ENCODE measurements at places on chromosomes 3 and 15.

DNA sequence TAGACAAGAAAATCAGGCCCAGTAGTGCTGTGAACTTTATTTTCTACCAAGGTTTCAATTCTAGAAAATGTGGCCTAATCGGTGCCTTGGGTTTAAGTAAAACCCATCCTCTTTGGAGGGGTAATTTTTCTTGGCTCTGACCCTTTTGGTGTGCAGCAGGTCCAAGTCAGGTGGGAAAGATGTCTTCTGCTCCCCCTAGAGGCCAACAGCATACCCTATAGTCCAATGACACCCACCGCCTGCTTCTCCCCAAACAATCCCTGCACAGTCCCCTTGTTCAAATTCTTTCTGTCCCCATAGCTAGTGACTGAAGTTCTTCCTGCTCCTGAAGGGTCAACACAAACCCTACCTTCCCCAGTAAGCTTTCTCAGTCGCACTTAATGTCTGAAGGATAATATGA lies 261.8 kb upstream of the GOLGA6L4 start:
- no peak for DNase-seq

DNA sequence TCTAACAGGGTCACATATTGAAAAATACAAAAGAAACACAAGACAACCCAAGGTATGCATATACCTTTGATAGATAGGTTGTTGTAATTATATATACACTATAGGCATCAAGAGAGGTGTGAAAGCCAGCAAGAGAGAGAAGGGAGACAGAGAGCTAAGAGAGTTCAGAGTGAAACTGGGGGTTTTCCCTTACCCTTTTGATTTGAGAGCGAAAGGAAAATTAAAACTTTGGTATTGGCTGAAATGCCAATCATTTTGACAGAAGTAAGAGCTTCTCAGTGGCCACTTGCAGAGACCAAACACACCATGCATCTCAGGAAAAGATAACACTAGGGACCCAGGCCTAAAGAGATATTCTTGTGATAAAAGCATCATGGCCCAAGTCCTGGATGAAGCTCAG lies 183.6 kb downstream of the SHOX2 start:
- DNase-seq = no peak

- peak; percentile 29 for DNase-seq
These were observed 14.0 kb downstream of the VILL start for GRCh38 chr3:38004415-38005075.

- DNase-seq = no peak
These were observed 37.0 kb upstream of the TRIM71 start for GRCh38 chr3:32780735-32781210.

GRCh38 chr3:11908981-11909698 lies 62.5 kb upstream of the TAMM41 start:
- DNase-seq = no peak

GRCh38 chr3:29936766-29937165 lies 655.9 kb downstream of the RBMS3 start:
- DNase-seq = no peak

- no peak for DNase-seq
These were observed 930.3 kb downstream of the NTRK3 start for GRCh38 chr15:87326269-87326668.

GRCh38 chr15:71730277-71731144 lies 79.8 kb upstream of the NR2E3 start:
- DNase-seq = no peak

GRCh38 chr3:57335283-57335938 lies 42.9 kb upstream of the ASB14 start:
- DNase-seq = no peak

- DNase-seq = no peak
These were observed 73.8 kb upstream of the ZBED2 start for GRCh38 chr3:111668888-111669488.

DNA sequence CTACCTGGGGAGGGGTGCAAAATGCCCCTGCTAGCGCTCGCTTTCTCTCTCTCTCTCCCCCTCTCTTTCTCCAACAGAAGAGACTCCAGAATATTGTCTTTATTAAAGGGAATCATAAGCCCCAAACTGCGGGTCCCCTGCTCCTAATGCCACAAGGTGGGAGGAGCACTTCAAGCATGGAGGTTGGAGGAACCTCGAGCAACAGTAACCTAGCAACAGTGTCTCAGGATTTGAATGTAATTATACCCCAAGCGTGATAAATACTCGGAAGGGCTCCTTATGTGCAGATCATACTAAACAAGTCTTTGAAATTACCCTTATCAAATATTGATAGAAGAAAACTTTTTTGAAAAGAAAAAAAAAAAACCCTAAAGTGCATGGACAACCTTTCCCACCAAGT lies 582.2 kb upstream of the PPP2R3A start:
- no peak for DNase-seq

DNA sequence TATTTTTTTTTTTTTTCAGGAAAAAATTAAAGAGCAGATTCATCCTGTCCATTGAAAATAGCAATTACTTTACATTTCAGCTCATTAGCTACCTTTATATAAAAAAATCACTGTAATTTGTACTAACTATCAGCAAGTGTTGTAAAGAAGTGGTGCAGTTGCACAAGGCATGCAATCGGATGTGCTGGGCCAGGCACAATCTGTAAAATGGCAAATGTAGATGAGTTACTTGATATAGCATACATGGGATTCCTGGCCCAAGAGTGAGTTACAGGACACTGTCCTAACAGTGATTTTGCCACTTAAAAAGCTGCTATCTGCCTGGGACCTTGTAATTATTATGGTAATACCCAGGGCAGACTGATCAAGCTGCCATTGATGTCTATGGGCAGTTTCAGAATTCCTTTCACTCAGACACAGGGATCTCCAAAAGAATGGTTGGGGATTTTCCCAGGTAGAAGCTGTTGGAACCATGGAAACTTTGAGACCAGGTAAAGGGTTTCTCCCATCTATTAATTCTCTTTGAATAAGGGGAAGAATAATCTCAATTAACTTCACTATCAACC lies 182.2 kb upstream of the ICE2 start:
- DNase-seq = no peak

Data from stimulated activated CD8-positive, alpha-beta memory T cell treated with anti-CD3 and anti-CD28 coated beads, Interleukin-12 subunit alpha, Interleukin-12 subunit beta, amount 100 ng/mL, for 4 hours (primary cell).